H1 (cell line): ENCODE measurements at places on chromosomes 7 and 10.

DNA sequence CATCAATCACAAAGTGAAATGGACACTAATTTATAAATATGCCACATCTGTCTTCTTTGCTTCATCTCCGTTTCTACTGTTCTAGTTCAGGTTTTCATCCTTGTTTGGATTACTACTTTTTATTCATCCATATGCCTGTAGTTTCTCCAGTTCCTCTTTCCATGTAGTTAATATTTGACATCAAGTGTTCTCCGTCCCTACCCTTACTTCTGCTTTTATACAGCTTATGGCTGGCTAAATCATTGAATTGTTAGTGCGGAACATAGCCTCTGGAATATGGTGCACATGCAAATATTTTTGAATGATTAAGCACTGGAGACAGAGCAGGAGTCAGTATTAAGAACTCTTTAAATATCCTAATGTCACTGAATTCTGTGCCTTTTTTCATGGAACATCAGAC, 230.0 kb upstream of the PPP1R3A start:
- peaks cover 8% of the 10 kb centered on the region for H3K4me1 ChIP-seq
- DNase-seq, result no peak
- no peak overlapping the region for H3K4me3 ChIP-seq

DNA sequence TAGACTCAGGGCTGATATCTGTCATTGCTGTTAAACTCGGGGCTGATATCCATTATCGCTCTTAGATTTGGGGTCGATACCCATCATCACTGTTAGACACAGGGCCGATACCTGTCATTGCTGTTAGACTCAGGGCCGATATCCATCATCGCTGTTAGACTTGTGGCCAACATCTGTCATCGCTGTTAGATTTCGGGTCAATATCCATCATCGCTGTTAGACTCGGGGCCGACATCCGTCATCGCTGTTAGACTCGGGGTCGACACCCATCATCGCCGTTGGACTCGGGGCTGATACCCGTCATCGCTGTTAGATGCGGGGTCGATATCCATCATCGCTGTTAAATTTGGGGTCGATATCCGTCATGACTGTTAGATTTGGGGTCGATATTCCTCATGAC, 54.8 kb downstream of the BEND7 start:
- H3K27me3 ChIP-seq, result no peaks in the 10 kb centered on the region
- no peak overlapping the region for H3K4me3 ChIP-seq
- H3K27ac ChIP-seq, result no peak overlapping the region
- no peaks in the 10 kb centered on the region; the same call in 1 of the 2 replicates for H3K36me3 ChIP-seq

DNA sequence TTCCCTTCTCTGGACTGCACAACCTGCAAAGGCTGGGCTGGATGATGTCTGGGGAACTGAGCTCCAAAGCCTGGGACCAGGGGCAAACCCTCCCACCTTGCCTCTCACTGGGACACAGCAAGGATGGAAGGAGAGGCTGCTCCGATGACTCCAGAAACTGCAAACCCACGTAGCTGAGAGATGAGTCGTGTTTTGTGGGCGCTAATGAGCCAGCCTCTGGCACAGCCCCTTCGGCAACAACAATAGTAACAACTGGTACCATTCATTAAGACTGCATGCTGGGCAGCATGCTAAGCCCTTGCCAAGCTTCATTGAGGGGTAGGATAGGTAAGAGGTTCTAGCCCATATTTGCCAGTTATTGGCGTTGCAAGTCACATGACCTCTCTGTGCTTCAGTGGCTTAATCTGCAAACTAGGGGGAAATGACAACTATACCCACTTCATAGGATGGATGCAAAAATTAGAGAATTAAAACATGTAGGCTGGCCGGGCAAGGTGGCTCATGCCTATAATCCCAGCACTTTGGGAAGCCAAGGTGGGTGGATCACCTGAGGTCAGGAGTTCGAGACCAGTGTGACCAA, 145.9 kb downstream of the SH3PXD2A start:
- no peak overlapping the region for H3K27ac ChIP-seq
- no peak for DNase-seq
- no peak overlapping the region for H3K4me3 ChIP-seq
- H3K36me3 ChIP-seq, result no peaks in the 10 kb centered on the region

GRCh38 chr10:131691481-131692090, 209.2 kb upstream of the PPP2R2D start:
- peaks cover 7% of the 10 kb centered on the region; the same call in 1 of the 2 replicates for H3K4me1 ChIP-seq
- no peaks in the 10 kb centered on the region for H3K27me3 ChIP-seq
- H3K27ac ChIP-seq, result no peak overlapping the region
- DNase-seq, result no peak

GRCh38 chr10:76990561-76990960, 647.0 kb downstream of the KCNMA1 start:
- no peak overlapping the region for H3K4me3 ChIP-seq
- no peaks in the 10 kb centered on the region for H3K27me3 ChIP-seq
- H3K36me3 ChIP-seq, result no peaks in the 10 kb centered on the region
- no peak for DNase-seq
- no peaks in the 10 kb centered on the region for H3K4me1 ChIP-seq
- no peak overlapping the region for H3K27ac ChIP-seq

DNA sequence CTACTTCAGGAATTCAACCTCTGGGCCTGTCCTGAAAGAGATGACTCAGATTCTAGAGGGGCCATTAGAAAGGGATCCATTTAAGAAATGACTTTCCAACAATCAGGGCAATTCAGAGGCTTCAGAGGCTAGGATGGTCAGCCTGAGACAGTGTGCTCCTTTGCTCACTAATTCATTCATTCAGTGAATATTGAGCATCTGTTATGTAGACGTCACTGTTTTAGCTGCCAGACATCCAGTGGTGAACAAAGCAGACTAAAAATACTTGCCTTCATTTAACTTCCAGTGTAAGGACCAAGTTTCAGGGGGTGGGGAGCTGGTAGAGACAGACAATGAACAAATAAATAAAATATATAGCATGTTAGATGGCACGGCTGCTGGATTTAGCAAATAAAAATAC, 1.6 kb downstream of the KIAA1217 start:
- H3K4me3 ChIP-seq, result no peak overlapping the region
- H3K27ac ChIP-seq, result no peak overlapping the region
- peaks cover 29% of the 10 kb centered on the region for H3K4me1 ChIP-seq
- no peaks in the 10 kb centered on the region for H3K36me3 ChIP-seq
- DNase-seq, result no peak

GRCh38 chr10:79445977-79446757, 743 bp upstream of the ZCCHC24 start:
- no peaks in the 10 kb centered on the region for H3K36me3 ChIP-seq
- peak overlapping the region; percentile 51 for H3K4me3 ChIP-seq
- peaks cover 21% of the 10 kb centered on the region for H3K4me1 ChIP-seq
- no peak overlapping the region for H3K27ac ChIP-seq

- DNase-seq, result no peak
- no peaks in the 10 kb centered on the region for H3K4me1 ChIP-seq
- H3K4me3 ChIP-seq, result no peak overlapping the region
- H3K27me3 ChIP-seq, result no peaks in the 10 kb centered on the region
Observed at GRCh38 chr7:115941703-115942268, 88.8 kb downstream of the TFEC start.

- H3K4me3 ChIP-seq, result no peak overlapping the region
- H3K27ac ChIP-seq, result no peak overlapping the region
- no peaks in the 10 kb centered on the region for H3K27me3 ChIP-seq
- H3K4me1 ChIP-seq, result peaks cover 2% of the 10 kb centered on the region
- no peaks in the 10 kb centered on the region for H3K36me3 ChIP-seq
Observed at GRCh38 chr10:34731885-34732701, 83.0 kb downstream of the PARD3 start.

- H3K27me3 ChIP-seq, result no peaks in the 10 kb centered on the region
- no peak for DNase-seq
- H3K27ac ChIP-seq, result no peak overlapping the region
- peaks cover 2% of the 10 kb centered on the region; the same call in 1 of the 2 replicates for H3K4me1 ChIP-seq
- no peaks in the 10 kb centered on the region for H3K36me3 ChIP-seq
- no peak overlapping the region for H3K4me3 ChIP-seq
Observed at GRCh38 chr7:25716421-25716820, 435.6 kb upstream of the NFE2L3 start.

DNA sequence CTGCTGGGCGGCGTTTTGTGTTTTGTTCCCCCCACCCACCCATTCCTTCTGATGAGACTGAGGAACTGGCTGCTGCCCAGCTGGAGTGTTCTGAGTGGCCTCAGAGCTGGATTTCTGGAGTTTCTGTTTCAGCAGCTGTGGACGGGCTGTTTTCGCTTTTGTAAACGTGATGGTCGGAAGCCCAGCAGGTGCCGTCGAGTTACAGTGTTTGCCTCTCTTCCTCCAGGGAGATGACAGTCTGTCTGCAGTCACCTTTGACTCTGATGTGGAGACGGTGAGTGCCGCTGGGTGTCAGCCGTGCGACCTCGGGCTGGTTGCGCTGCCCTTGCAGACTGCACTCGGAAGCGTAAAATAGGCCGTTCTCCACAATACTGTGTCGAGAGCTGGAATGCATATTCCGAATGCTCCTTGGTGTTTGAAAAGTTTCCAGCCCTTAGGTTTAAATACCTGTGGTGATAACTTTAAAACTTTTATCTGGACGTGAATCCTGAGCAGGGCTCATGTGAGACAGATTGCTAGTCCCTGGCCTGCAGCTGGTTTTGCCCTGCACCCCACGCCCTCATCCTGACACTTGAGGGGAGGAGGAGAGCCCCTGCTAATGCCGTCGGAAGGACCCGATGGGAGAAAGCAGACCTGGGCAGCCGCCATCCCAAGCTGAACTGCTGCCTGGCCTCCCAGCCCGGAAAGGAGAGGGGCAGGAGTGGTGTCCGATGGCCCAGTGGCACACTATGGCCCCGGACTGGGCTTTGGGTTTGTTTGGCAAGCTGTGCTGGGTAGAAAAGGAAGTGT, 8.3 kb downstream of the IQCE start:
- peaks cover 6% of the 10 kb centered on the region; the same call in 1 of the 2 replicates for H3K4me1 ChIP-seq
- DNase-seq, result no peak
- H3K4me3 ChIP-seq, result no peak overlapping the region
- no peaks in the 10 kb centered on the region for H3K36me3 ChIP-seq
- H3K27ac ChIP-seq, result no peak overlapping the region

GRCh38 chr7:5594616-5595544, 171.2 kb upstream of the TNRC18 start:
- H3K36me3 ChIP-seq, result no peaks in the 10 kb centered on the region
- peak overlapping the region; percentile 79 for H3K4me3 ChIP-seq
- peaks cover 2% of the 10 kb centered on the region; the same call in 1 of the 2 replicates for H3K27me3 ChIP-seq
- H3K27ac ChIP-seq, result peak overlapping the region; percentile 64; the same call in 1 of the 2 replicates
- peaks cover 41% of the 10 kb centered on the region for H3K4me1 ChIP-seq
- peak; percentile 82 for DNase-seq

DNA sequence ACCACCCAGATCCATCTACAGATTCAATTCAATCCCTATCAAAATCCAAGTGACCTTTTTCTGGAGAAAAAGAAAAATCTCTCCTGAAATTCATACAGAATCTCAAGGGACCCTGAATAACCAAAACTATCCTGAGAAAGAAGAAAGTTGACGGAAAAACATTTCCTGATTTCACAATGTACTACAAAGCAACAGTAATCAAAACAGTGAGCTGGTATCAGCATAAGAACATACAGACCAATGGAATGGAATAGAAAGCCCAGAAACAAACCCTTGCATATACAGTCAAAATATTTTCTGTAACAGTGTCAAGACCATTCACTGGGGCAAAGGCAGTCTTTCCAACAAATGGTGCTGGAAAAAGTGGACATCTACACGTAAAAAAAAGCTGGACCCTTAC, 89.9 kb downstream of the JMJD1C start:
- no peak overlapping the region for H3K4me3 ChIP-seq
- no peaks in the 10 kb centered on the region for H3K36me3 ChIP-seq
- H3K4me1 ChIP-seq, result no peaks in the 10 kb centered on the region
- H3K27me3 ChIP-seq, result no peaks in the 10 kb centered on the region
- H3K27ac ChIP-seq, result no peak overlapping the region

DNA sequence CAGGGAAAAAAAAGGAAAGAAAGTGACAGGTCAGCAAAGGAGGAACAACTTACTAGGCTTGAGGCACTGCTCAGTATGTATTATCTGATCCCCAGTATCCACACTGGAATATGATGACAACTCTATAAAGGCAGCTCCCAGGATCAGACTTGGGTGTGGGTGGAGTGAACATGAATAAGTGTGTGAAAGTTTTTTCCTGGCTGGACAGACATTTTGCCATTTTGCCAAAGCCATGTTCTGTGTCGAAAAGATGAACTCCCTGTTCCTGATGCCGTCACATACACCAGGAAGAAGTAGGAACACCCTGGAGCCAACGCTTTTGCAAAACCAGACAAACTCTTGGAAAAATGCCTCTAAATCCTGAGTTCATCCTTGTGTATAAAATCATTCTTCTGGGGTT, 143.2 kb upstream of the MEOX2 start:
- no peak overlapping the region for H3K27ac ChIP-seq
- H3K4me1 ChIP-seq, result no peaks in the 10 kb centered on the region
- H3K27me3 ChIP-seq, result no peaks in the 10 kb centered on the region
- H3K36me3 ChIP-seq, result no peaks in the 10 kb centered on the region
- no peak for DNase-seq

GRCh38 chr10:99828464-99828863, 46.0 kb downstream of the ABCC2 start:
- H3K36me3 ChIP-seq, result no peaks in the 10 kb centered on the region
- no peaks in the 10 kb centered on the region for H3K27me3 ChIP-seq
- no peaks in the 10 kb centered on the region for H3K4me1 ChIP-seq
- no peak overlapping the region for H3K27ac ChIP-seq
- no peak for DNase-seq

DNA sequence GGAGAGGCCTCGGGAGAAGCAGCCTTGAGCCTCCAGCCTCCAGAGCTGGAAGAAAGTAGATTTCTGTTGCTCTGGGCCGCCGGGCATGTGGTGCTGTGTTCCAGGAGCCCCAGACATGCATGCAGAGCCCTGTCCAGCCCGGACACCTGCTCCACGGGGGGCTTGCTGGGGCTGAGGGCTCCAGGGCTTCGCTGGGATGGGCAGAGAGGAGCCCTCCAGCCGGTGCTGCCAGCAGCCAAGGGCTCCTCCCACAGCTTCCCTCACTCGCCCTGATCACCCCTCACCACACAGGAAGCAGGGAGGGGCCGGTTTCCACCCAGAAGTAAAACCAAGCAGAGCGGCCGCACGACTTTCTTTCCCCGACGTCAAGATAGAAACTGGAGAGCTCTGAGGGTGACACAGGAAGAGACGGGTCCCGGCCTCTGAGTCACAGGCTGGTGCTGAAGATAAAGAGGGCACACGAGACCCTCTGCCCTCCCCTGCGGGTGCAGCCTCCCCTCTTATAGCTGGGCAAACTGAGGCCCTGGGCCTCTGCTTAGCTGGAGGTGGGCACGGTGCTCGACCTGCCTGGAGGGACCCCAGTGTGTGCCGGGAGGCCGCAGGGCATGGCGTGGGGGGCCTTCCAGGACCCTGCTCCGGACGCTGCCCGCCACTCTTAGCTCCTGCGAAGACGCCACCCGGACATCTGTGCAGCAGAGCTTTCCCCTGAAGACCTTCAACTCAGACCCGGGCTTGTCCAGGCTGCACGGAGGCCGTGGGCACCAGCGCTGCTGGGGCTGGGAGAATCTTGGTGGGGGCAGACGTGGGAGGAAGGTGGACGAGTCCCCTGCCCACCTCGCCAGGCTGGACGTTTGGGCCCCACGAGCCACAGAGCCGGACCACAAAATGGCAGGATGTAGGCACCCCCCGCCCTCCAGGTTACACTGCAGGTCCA, 31.1 kb downstream of the ADAP1 start:
- no peaks in the 10 kb centered on the region for H3K36me3 ChIP-seq
- no peaks in the 10 kb centered on the region for H3K27me3 ChIP-seq
- no peak overlapping the region for H3K27ac ChIP-seq
- H3K4me1 ChIP-seq, result peaks cover 8% of the 10 kb centered on the region; the same call in 1 of the 2 replicates
- no peak overlapping the region for H3K4me3 ChIP-seq
- peak; percentile 51 for DNase-seq

- DNase-seq, result no peak
- no peak overlapping the region for H3K4me3 ChIP-seq
- no peaks in the 10 kb centered on the region for H3K36me3 ChIP-seq
- no peak overlapping the region; the same call in 1 of the 2 replicates for H3K27ac ChIP-seq
- peaks cover 7% of the 10 kb centered on the region for H3K4me1 ChIP-seq
Observed at GRCh38 chr7:130345136-130345535, 520 bp downstream of the CPA5 start.
